ENCODE measurements at places on chromosomes 12 and 14. TPM values are rescaled to one million over a fixed set of nuclear protein-coding genes. Genes with fewer than 3 reads are reported as not detected.

The DAO gene
- total RNA-seq: not detected

The PRH2 gene
- total RNA-seq: 1.2 TPM

GRCh38 chr14:76644855-76645518 is 116.3 kb upstream of the VASH1 start:
- H3K4me3 ChIP-seq: no peak overlapping the region
- no peaks in the 10 kb centered on the region for H3K27me3 ChIP-seq
- no peaks in the 10 kb centered on the region for H3K4me1 ChIP-seq
- peak; percentile 90 for DNase-seq
- no peak overlapping the region for H3K27ac ChIP-seq

- peaks cover 2% of the 10 kb centered on the region for H3K4me1 ChIP-seq
- H3K27me3 ChIP-seq: no peaks in the 10 kb centered on the region
- DNase-seq: no peak
- H3K27ac ChIP-seq: no peak overlapping the region
- no peaks in the 10 kb centered on the region for H3K36me3 ChIP-seq
These were observed 317.9 kb downstream of the PCNX1 start for GRCh38 chr14:71225113-71225512.

DNA sequence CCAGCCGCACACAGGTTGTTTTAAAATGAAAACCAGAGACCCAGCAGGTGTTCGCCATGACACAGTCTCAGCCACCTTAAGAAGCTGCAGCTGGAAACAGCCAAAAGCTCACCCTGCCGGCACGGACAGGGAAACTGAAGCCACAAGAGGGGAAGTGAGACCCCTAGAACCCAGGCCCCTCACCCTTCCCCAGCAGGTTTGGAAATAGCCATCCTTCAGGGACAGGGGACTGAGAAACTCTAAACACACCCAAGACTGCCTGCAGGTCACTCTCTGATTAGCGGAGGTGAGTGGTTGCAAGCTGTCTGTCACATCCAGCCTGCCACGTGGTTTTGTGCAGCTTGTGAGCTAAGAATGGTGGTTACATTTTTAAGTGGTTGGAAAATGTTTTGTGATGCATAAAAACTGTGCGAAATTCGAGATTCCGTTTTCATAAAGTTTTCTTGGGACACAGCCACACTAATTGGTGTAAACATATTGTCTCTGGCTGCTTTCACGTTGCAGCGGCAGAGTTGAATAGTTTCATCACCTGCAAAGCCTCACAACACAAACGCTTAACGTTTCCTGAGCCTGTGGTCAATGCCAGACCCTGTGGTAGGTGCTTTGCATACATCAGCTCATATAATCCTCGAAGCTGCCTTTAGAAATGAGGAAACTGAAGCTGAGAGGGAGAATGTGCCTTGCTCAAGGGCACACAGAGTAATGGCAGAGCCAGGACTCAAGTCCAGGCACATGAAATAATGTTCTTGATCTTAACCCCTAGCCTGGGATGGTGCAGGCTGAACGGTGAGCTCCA is 1.7 kb upstream of the SELPLG start:
- DNase-seq: peak; percentile 75
- H3K27ac ChIP-seq: peak overlapping the region; percentile 4
- no peaks in the 10 kb centered on the region for H3K27me3 ChIP-seq
- H3K36me3 ChIP-seq: no peaks in the 10 kb centered on the region
- H3K4me1 ChIP-seq: peaks cover 12% of the 10 kb centered on the region

- peaks cover 91% of the 10 kb centered on the region for H3K27me3 ChIP-seq
- DNase-seq: no peak
- no peak overlapping the region for H3K27ac ChIP-seq
- no peaks in the 10 kb centered on the region for H3K4me1 ChIP-seq
- no peak overlapping the region for H3K4me3 ChIP-seq
These were observed 41.9 kb downstream of the KCNA1 start for GRCh38 chr12:4951601-4952000.

GRCh38 chr12:85183855-85184254 is 96.2 kb upstream of the ALX1 start:
- no peaks in the 10 kb centered on the region for H3K27me3 ChIP-seq
- H3K27ac ChIP-seq: no peak overlapping the region
- no peak overlapping the region for H3K4me3 ChIP-seq
- no peak for DNase-seq
- no peaks in the 10 kb centered on the region for H3K36me3 ChIP-seq

DNA sequence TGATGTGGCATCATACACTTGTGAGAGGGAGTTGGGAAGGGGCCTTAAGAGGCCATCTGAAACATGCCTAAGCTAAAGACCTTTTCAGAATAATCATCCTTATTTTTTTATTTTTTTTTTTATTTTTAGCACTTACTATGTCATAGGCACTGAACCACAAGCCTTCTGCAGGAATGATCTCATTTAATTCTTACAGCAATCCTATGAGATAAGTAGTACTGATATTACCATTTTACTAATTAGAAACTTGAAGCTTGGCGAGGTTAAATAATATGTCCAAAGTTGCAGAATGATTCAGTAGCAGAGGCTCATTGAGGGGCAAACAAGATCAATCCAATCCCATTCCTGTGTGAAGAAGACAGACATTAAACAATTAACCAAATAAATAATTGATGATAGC is 33.4 kb upstream of the DDHD1 start:
- H3K27ac ChIP-seq: no peak overlapping the region
- H3K4me1 ChIP-seq: no peaks in the 10 kb centered on the region
- no peaks in the 10 kb centered on the region for H3K36me3 ChIP-seq
- no peak for DNase-seq

All from endodermal cell (in vitro differentiated cells).